CD4-positive, alpha-beta T cell (primary cell): ENCODE measurements at places on chromosomes 12 and 14. TPM values are rescaled to one million over a fixed set of nuclear protein-coding genes. Genes with fewer than 3 reads are reported as not detected.

- no peak overlapping the region for H3K27ac ChIP-seq
- H3K36me3 ChIP-seq: no peaks in the 10 kb centered on the region
- H3K4me3 ChIP-seq: no peak overlapping the region
- no peak for DNase-seq
- H3K27me3 ChIP-seq: no peaks in the 10 kb centered on the region
These were observed 52.9 kb upstream of the BCL2L14 start for GRCh38 chr12:12017798-12018197.

C1R gene
- total RNA-seq: 3.1 TPM

MGP gene
- 1.8 TPM for total RNA-seq

DNA sequence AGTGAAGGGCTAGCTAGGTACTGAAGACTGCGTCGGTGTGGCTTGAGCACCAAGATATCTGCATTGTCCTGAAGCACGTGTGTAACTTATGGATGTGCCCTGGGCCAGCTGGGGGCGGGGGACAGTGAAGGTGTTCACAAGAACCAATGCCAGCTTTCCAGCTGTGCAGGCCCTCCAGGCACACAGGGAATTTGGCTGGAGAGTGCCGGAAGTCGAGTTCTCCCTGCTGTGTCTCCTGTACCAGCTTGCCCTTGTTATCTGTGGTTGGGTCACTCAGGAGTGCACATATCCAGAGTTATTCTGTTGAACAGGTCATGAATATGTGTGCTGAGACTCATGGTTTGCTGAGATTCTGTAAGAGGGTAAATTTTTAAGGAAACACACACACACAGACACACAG, 75.9 kb upstream of the CRY1 start:
- no peak for DNase-seq
- H3K27ac ChIP-seq: no peak overlapping the region
- no peak overlapping the region for H3K4me3 ChIP-seq
- H3K27me3 ChIP-seq: no peaks in the 10 kb centered on the region
- H3K4me1 ChIP-seq: no peaks in the 10 kb centered on the region

GRCh38 chr14:100965296-100965695, 61.8 kb upstream of the RTL1 start:
- H3K36me3 ChIP-seq: no peaks in the 10 kb centered on the region
- no peak overlapping the region for H3K4me3 ChIP-seq
- no peaks in the 10 kb centered on the region for H3K27me3 ChIP-seq
- DNase-seq: no peak

GRCh38 chr14:54981698-54982097, 45.2 kb downstream of the WDHD1 start:
- H3K36me3 ChIP-seq: no peaks in the 10 kb centered on the region
- no peaks in the 10 kb centered on the region for H3K4me1 ChIP-seq
- no peaks in the 10 kb centered on the region for H3K27me3 ChIP-seq
- no peak for DNase-seq
- no peak overlapping the region for H3K27ac ChIP-seq
- no peak overlapping the region for H3K4me3 ChIP-seq

P2RX2 gene
- total RNA-seq: not detected

DNA sequence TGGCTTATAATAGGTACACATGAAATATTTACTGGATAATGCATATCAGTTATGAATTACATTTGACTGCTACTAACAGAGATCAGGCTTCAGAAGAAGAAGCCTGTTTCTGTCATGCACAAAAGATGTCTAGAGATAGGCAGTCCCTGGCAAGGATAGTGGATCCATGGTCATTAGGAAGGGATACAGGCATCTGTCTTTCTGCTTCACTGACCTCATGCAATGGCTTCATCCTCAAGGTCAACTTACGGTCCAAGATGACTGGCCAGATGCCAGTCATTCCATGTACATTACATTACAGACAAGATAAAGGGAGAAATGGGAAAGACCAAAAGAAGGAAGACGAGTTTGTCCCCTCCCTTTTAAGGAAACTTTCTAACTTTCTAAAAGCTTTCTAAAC, 94.0 kb downstream of the NUAK1 start:
- peaks cover 2% of the 10 kb centered on the region for H3K27me3 ChIP-seq
- H3K4me3 ChIP-seq: no peak overlapping the region

GRCh38 chr14:74314576-74314975, 11.8 kb upstream of the ABCD4 start:
- no peaks in the 10 kb centered on the region for H3K4me1 ChIP-seq
- DNase-seq: no peak
- no peaks in the 10 kb centered on the region for H3K27me3 ChIP-seq

KIF26A gene
- total RNA-seq: 0.25 TPM

DNA sequence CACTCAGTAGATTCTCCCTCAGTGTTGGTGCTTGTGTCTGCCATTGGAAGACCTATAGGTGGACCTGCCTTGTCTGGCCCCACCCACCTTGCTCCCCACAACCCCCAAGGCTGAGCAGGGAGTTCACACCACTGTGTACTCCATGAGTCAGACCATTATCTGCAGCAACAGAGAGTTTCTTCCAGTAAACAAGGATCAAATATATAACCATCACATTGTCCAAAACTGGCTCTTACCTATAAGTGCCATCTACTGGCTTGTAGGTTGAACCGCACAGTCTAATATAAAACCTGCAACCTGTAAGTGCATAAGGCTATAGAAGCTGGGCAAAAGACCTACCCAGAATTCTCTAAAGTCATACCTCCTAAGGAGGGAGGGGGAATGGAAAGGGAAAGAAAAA, 7.9 kb downstream of the TAS2R13 start:
- H3K36me3 ChIP-seq: no peaks in the 10 kb centered on the region
- H3K27me3 ChIP-seq: no peaks in the 10 kb centered on the region
- no peak overlapping the region for H3K4me3 ChIP-seq
- no peak overlapping the region for H3K27ac ChIP-seq
- DNase-seq: no peak

- no peak for DNase-seq
- H3K27me3 ChIP-seq: peaks cover 3% of the 10 kb centered on the region
- no peaks in the 10 kb centered on the region for H3K4me1 ChIP-seq
- no peak overlapping the region for H3K27ac ChIP-seq
- H3K4me3 ChIP-seq: no peak overlapping the region
These were observed 43.5 kb downstream of the C14orf132 start for GRCh38 chr14:96082420-96083300.

ESPL1 gene
- 0.20 TPM for total RNA-seq

GRCh38 chr14:40413136-40413535, 980.9 kb upstream of the FBXO33 start:
- no peak overlapping the region for H3K27ac ChIP-seq
- no peaks in the 10 kb centered on the region for H3K4me1 ChIP-seq
- H3K4me3 ChIP-seq: no peak overlapping the region
- no peaks in the 10 kb centered on the region for H3K27me3 ChIP-seq

CLEC7A gene
- 3.7 TPM for total RNA-seq

DNA sequence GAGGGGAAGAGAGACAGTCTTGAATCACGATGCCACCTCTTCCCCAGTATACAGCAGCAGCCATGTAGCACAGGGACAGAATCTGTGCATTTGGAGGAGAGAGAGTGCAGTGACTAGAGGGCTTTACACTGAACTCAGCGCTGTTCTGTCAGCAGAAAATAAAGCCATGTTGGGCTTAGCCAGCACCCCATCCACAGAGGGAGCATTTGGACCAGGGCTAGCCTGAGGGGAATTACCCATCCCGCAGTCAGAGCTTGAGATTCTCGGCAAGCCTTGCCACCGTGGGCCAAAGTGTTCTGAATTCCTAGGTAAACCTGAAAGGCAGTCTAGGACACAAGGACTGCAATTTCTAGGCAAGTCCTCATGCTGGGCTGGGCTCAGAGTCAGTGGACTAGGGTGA, 120.4 kb upstream of the CNOT2 start:
- H3K4me1 ChIP-seq: no peaks in the 10 kb centered on the region
- no peaks in the 10 kb centered on the region for H3K27me3 ChIP-seq
- H3K36me3 ChIP-seq: no peaks in the 10 kb centered on the region
- no peak overlapping the region for H3K27ac ChIP-seq
- no peak overlapping the region for H3K4me3 ChIP-seq
- no peak for DNase-seq

HCAR2 gene
- total RNA-seq: 0.19 TPM

DNA sequence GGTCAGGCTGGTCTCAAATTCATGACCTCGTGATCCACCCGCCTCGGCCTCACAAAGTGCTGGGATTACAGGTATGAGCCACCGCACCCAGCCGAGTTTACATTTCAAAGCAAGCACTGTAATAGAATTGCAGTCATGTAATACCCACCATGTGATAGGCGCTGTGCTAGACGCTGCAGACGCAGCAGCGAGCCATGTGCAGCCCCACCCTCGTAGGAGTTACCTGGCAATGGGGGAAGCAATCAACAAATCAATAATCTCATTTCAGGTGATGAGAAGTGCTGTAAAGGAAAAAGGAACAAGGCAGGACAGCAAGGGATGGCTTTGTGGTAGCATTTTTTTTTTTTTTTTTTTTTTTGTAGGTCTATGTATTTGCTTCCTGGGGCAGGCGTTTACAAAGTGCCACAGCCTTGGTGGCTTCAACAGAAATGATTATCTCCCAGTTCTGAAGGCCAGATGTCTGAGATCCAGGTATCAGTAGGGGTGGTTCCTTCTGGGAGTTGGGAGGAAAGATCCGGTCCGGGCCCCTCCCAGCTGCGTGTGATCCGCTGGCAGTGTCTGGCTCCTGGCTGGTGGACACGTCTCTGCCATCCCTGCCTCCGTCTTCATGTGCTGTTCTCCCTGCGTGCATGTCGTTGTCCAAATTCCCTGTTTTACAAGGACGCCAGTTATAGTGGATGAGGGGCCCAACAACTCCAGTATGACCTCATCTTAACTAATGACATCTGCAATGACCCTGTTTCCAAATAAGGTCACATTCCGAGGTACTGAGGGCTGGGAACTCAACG, 72.8 kb downstream of the TNFAIP2 start:
- H3K27ac ChIP-seq: no peak overlapping the region
- H3K27me3 ChIP-seq: peaks cover 11% of the 10 kb centered on the region
- no peaks in the 10 kb centered on the region for H3K4me1 ChIP-seq
- DNase-seq: no peak
- H3K36me3 ChIP-seq: no peaks in the 10 kb centered on the region
- H3K4me3 ChIP-seq: no peak overlapping the region

DNA sequence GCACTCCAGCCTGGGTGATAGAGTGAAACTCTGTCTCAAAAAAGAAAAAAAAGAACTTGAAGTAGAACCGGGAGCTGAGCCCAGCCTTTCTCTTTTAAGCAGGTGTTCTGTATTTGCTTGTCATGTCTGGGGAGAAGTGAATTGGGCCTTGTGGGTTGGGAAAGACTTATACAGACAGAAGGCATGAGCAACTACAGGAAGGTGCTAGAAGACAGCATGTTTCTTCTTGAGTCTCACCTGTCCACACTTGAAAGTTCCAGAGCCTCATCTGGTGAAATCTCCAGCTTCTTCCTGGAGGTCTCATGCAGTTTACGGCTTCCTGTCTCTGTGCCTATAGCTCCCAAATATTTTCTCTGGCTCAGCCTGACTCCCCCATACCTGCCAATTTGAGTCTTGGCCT, 2.5 kb downstream of the PGAM5 start:
- no peak for DNase-seq
- H3K4me3 ChIP-seq: no peak overlapping the region
- peaks cover 37% of the 10 kb centered on the region for H3K36me3 ChIP-seq
- no peaks in the 10 kb centered on the region for H3K27me3 ChIP-seq
- H3K4me1 ChIP-seq: peaks cover 34% of the 10 kb centered on the region
